ENCODE measurements at places on chromosomes 2 and 18.
A peak's percentile ranks its signal among the peaks of the same experiment; 100 is the strongest.

DNA sequence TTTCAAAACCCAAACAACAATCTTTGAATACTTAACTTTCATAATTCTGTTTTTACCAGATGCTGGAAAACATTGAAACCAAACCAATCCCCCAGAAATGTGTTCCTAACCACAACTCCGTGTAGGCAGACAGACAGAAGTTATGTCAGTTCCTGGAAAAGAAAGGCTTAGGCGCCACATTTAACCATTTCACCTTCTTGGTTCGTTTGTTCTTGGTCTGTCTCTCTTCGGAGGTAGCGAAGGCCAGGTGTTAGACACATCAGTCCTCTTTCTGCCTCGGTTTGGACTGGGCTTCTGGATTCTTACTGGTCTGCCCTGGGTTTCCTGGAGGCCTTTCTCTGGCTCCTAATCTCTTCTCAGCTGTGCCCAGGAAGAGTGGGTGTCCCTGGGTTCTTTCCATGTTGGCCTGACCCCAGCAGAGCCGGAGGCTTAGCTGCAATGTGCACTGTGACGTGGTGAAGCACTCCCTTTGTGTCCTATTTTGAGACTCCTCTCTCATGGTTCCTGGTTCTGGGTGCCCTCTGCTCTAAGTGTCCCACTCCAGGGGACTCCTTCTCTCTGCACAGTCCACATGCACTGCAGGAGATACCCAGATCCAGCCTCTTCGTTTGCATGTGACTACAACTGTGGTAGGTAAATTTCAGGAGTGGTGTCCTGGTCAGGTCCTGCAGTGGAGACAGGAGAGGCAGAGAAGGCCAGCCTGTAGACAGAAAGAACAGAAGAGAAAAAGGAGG lies 23.1 kb upstream of the RAB31 start:
- DNase-seq: no peak

DNA sequence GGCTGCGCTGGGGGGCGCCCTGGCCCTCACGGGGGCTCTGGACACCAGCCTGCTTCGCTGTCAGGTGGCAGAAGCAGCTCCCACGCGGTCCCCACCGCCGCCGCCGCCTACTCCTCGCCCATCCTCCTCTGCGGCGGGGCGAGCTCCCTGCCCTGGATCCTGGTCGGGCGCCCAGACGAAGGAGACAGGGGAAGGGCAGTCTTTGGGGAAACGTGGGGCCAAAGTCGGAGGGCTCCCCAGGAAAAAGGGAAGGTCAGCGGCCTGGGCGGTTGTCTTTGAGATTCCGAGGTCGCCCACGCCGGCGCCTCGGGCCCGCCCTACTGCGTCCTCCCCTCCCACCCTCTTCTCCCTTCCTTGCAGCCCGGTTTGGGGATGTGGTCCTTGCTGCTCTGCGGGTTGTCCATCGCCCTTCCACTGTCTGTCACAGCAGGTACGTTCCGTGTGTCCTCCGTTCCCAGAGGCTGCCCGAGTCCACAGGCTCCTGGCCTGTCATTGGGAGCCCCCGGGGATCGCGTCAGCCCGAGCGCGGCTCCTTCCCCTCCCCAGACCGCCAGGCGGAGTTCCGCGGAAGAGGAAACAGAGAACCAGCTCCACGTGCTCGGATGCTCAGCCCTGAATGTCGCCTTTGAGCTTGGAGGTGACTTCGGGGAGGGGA lies 800 bp downstream of the IL1RL2 start:
- peak; percentile 33 for DNase-seq

GRCh38 chr18:42635378-42636048 lies 480.0 kb downstream of the RIT2 start:
- DNase-seq: no peak

DNA sequence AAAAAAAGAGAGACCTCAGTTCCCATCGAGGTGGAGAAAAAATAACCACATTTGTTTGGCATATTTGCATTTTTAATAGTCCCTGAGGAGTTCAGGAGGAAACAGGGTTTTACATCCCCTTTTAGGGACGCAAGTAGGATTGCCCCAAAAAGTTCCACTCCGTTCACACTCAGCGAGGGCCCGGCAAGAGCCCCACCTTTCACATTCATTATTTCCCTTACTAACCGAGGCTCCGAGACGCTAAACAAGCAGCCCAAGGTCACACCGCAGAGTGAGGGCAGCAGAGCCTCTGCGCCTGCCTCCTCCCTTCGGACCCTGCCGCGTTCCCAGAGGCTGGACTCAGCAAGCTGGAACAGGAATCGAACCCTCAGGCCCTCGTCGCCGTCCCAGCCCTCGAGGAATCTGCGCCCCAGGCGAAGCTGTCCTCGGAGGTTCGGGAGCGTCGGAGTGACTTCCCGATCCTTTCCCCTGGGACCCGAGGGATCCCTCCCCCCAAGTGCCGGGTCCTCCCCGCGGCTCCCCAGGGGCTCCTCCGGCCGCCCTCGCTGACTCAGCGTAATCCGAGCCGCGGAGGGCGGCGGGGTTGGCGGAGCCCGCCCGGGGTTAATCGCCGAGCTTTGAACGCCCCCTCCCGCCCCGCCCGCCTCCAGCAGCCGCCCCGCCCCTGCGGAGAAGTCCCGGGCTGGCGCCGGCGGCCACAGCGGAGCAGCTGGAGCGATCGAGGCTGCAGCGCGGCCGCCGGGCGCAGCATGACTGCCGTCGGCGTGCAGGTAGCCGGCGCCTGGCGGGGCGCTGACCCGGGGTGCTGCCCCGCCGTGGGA lies at the start of gene TMEM37:
Gene TMEM37, plus strand, starts transcription at position 700 of the 821 bp plus-strand sequence. Its CDS starts 50 bp downstream, at position 750.
- DNase-seq: peak; percentile 48
